Anterior cingulate cortex (tissue), 58 donors: ENCODE measurements at places on chromosomes 3 and 15.

GRCh38 chr3:482479-482878 is 285.9 kb downstream of the CHL1 start:
- DNase-seq: no peak

- no peak for DNase-seq
Observed at GRCh38 chr15:55240125-55240760, 43.5 kb upstream of the RSL24D1 start.

GRCh38 chr15:55846116-55846707 is 103.3 kb upstream of the PRTG start:
- no peak for DNase-seq

- DNase-seq: no peak
Observed at GRCh38 chr3:54447427-54447826, 325.1 kb downstream of the CACNA2D3 start.

DNA sequence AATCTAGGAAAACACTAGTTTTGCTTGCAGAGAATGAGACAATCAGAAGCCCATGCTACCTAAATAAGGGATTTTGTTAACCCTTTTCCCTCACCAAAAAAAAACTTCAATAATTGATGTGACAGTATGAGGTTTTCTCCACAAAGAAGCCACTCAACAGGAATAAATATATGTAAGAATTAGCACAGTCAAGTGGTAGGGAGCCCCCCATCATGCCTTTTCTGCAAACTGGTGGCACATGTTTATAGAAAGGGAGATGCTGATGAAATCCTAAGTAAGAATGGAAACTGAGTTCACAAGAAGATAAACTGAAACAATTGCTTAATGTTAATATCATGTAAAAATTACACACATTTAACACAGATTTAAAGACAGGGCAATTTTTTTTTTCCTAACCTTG is 51.0 kb downstream of the PHC3 start:
- no peak for DNase-seq

- DNase-seq: no peak
Observed at GRCh38 chr3:58039601-58040000, 31.4 kb downstream of the FLNB start.

GRCh38 chr3:37556789-37557301 is 304.8 kb upstream of the CTDSPL start:
- DNase-seq: no peak

GRCh38 chr3:143288944-143289343 is 169.4 kb downstream of the CHST2 start:
- no peak for DNase-seq

- no peak for DNase-seq
Observed at GRCh38 chr3:87792534-87793336, 266.1 kb downstream of the CGGBP1 start.

DNA sequence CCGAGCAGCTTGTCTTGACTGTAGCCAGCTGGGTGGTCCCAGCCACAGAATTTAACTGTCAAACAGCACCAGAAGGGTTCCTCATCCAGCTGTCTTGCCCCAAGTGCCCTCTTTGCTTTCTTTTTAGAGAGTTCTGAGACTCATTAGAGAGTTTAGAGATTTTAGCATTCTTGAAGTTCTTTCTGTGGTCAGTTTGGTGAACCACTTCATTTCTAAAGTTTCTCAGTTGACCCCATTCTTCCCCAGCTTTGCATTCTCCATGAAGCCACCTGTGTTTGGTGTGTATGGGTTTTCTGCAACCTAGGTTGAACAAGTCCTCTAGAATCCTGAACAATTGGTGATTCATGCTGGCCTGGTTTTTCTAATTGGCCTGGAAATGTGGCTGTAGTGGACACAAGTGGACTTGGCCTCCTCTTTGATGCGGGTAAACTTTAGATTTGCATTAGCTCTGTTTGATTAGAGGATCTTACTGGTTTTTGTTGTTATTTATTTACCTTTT is 33.7 kb downstream of the FLNB start:
- no peak for DNase-seq

DNA sequence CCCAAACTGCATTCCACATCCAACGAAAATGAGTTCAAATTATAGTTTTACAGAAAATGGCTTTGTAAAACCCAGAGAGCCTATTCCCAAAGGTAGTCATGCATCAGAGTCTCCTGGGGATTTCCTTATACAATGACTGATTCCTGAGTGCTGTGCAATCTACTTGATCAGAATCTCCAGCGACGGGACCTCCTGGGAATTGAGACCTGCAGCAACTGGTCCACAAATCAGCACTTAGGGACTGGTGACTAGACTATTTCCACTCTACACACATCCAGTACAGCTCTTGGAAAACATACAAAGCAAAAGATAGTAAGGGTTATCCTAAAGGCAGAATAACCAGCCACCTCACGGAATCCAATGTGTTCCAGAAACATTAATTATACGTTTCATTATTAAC is 871.0 kb upstream of the CFAP20DC start:
- no peak for DNase-seq

DNA sequence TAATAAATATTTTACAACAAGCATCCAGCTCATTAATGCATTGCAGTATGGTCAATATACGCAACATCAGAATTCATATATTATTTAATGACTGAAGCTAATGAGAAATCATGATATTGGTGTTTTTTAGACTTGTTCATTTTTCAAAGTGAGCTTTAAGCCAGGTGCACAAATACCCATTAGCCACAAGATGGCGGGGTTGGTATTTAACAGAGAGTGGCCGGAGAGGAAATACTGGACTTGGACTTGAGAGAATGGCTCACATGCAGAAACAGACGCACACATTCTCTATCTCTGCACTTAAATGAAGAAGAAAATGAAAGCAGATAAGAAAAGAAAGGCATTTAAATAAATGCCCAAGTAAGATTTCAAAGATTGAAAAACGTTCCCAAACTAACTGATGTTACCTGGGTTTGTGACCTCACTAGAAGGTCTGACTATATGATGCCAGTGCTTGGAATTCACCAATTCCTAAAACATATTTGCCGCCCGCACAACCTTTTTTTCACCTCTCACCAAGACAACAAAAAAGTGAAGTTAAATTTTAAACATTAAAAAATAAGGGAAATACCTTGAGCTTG is 21.2 kb upstream of the CRBN start:
- peak; percentile 24 for DNase-seq

- no peak for DNase-seq
Observed at GRCh38 chr15:46618984-46619383, 984.2 kb downstream of the SQOR start.

DNA sequence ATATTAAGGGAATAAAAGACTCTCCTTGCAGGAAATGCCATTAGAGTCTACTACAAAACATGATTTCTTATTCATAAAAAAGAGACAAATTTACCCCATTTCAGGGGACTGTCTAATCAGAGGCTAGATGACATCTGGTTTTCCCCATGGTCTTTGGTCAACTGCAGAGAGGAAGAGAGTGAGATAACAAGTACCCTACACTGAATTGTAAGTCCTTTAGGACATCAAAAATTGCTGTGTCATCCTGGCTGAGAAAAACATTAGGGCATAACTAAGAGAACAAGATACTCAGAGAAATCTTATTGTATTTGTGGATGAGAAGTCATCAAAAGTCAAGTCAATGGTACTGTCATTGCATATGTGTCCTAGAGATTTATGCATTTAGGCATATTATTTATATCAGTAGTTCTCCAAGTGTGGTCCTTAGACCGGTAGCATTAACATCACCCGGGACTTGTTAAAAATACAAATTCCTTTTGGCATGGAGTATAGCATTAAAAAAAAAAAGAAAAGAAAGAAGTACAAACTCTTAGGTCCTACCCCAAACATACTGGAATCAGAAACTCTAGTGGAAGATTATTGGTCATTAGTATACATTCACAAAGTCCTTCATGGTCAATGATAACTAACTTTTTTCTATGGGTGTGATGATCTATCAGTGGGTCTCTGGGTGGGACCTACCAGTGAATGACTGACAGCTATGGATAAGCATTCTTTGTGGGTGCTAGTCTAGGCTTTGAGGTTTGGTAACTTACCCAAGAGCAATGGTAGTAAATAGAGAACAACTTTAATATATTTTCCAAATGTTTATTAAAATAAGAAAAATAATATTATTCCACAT is 29.0 kb upstream of the TBC1D5 start:
- no peak for DNase-seq
